ENCODE measurements at places on chromosomes 5 and 9. TPM values are rescaled to one million over a fixed set of nuclear protein-coding genes. Genes with fewer than 3 reads are reported as not detected.

Gene TMOD1
- 0.49 TPM for total RNA-seq

Gene TICAM2
- total RNA-seq: 1.6 TPM

Gene CFAP157
- 0.41 TPM for total RNA-seq

Gene ROPN1L
- total RNA-seq: 0.45 TPM

Gene TBCA
- total RNA-seq: 213 TPM

Gene LHFPL2
- 42.1 TPM for total RNA-seq

Gene SLC36A2
- not detected for total RNA-seq

Gene ABCA1
- total RNA-seq: 39.9 TPM

- no peak overlapping the region for H3K4me3 ChIP-seq
- DNase-seq: no peak
- peaks cover 11% of the 10 kb centered on the region for H3K4me1 ChIP-seq
- H3K36me3 ChIP-seq: no peaks in the 10 kb centered on the region
- H3K27ac ChIP-seq: no peak overlapping the region
Observed at GRCh38 chr5:125581311-125581710, 834.9 kb upstream of the ZNF608 start.

- no peaks in the 10 kb centered on the region for H3K27me3 ChIP-seq
- H3K4me3 ChIP-seq: no peak overlapping the region
- no peak for DNase-seq
Observed at GRCh38 chr9:77455312-77455927, 192.7 kb downstream of the GNA14 start.

DNA sequence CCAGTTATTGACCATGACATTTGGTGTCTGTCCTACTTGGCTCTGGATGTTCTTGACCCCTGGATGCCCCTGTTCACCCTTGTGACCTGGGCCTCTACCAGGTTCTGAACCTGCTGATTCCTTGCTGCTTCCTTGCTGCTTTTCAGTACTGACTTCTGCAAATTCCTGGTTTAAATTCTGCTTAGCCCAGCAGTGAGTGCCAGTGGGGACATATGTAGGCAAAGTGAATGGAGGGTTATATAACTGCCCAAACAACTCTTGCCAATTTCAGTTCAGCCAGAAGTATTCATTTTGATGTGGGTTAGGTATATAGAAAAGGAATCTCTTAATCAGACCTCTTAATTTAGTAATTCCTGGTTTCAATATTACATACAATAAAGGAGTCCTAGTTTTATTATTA is 220.6 kb downstream of the TAF11L14 start:
- no peaks in the 10 kb centered on the region for H3K36me3 ChIP-seq
- H3K4me3 ChIP-seq: no peak overlapping the region
- DNase-seq: no peak
- no peak overlapping the region for H3K27ac ChIP-seq

- H3K27ac ChIP-seq: no peak overlapping the region
- peaks cover 42% of the 10 kb centered on the region for H3K36me3 ChIP-seq
- DNase-seq: no peak
- no peaks in the 10 kb centered on the region for H3K27me3 ChIP-seq
- H3K4me1 ChIP-seq: peaks cover 12% of the 10 kb centered on the region
Observed at GRCh38 chr9:86042199-86042978, 57.0 kb downstream of the GOLM1 start.

DNA sequence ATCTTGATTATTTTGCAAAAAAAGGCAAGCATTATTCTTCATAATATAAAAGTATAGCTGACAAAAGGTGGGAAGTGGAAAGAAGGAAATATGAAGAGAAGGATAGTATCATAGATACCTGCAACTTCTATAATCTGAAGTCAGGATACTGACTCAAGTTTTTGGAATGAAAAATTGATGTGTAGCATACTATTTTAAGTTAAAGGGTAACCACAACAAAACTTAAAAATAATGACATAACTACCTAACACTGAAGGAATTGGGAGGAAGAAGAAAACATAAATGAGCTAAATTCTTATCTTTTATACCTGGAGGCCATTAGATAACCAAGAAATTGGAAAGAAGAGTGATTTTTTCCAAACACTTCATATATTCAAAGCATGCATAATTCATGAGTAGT is 51.8 kb upstream of the TLE1 start:
- H3K4me3 ChIP-seq: no peak overlapping the region
- DNase-seq: no peak
- H3K36me3 ChIP-seq: peaks cover 2% of the 10 kb centered on the region
- no peak overlapping the region for H3K27ac ChIP-seq
- no peaks in the 10 kb centered on the region for H3K27me3 ChIP-seq
- no peaks in the 10 kb centered on the region for H3K4me1 ChIP-seq

GRCh38 chr5:124401476-124402143 is 344.8 kb downstream of the ZNF608 start:
- no peak overlapping the region for H3K27ac ChIP-seq
- H3K27me3 ChIP-seq: no peaks in the 10 kb centered on the region
- H3K36me3 ChIP-seq: no peaks in the 10 kb centered on the region
- no peak for DNase-seq

- no peak overlapping the region for H3K4me3 ChIP-seq
- peaks cover 22% of the 10 kb centered on the region for H3K4me1 ChIP-seq
- no peaks in the 10 kb centered on the region for H3K27me3 ChIP-seq
- peak overlapping the region; percentile 0 for H3K27ac ChIP-seq
- peaks cover 8% of the 10 kb centered on the region for H3K36me3 ChIP-seq
- DNase-seq: no peak
Observed at GRCh38 chr9:75149841-75150241, 61.5 kb downstream of the OSTF1 start.

All from mesothelial cell of epicardium (in vitro differentiated cells).